ENCODE measurements at places on chromosomes 4 and X.
A peak's percentile ranks its signal among the peaks of the same experiment; 100 is the strongest.

DNA sequence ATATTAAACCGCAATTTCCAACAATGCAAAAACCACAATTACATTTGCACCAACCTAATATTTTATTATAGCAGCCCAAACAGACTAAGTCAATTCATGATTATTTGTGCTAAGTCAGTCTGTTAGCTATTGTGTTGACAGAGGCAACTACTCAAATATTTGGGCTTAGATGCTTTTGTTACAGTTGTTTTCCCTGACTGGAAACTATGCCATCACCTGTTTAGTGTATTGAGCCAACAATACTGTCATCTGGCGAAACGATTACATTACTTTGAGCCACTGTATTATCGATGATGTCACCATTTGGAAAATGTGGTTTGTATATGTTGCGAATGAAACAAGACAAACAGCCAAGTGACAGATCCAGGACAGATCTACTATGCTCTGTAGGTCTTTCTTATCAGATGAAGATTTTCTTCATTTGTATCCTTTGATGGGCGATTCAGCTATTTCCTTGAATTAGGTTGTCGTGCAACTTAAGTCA is 38.7 kb upstream of the INTS6L start:
- DNase-seq: no peak

DNA sequence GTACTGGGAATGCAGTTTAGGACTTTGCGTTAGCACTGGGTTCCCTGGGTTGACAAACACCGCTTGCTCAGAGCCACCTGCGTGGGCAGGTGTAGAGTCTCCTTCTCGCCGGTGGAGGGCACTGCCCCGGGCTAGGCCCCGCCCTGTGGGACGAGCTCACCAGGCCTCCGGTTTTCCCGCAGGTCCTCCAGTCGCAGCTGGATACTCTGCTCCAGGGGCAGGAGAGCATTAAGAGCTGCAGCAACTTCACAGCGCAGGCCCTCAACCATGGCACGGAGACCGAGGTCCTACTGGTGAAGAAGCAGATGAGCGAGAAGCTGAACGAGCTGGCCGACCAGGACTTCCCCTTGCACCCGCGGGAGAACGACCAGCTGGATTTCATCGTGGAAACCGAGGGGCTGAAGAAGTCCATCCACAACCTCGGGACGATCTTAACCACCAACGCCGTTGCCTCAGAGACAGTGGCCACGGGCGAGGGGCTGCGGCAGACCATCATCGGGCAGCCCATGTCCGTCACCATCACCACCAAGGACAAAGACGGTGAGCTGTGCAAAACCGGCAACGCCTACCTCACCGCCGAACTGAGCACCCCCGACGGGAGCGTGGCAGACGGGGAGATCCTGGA is 49.2 kb upstream of the MND1 start:
- DNase-seq: no peak

DNA sequence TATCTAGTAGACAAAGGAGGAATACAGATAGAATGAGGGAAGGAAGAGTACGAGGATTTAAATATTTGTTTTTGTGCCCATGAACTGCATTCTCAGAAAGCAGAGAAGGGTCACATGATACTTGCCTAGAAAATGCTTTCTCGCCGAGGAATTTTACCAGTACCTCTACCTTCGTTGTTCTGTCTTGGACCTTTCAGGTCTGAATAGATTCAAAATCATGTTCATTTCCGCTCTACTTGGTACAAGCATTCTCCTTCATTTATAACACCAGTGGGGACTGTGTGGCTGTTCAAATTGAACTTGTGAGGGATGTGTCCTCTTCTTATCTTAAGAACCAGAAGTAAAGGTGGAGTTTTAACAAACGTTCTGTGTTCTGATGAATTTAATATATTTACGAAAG is 1.9 kb downstream of the USP38 start:
- DNase-seq: peak; percentile 10

DNA sequence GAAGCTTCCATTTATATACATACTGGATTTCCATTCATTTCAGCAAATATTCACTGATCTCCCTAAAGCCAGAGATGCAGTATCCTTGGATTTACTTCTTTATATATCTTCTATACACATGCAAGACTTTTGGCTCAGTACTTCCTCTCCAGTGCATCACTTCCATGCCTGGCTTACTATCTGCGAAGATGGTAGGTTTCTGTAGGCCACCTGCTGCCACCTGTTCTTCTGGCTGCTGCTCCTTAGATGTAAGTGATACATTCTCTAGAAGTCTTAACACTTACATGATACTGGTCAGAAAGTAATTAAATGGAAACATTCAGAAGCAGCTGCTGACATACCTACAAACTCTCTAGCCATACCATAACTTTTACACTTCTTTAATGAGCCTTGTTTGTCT is 48.9 kb downstream of the TBC1D9 start:
- no peak for DNase-seq

GRCh38 chr4:153577053-153577452 is 107.0 kb upstream of the TLR2 start:
- DNase-seq: no peak

GRCh38 chrX:23482561-23482960 is 147.9 kb downstream of the PTCHD1 start:
- DNase-seq: no peak

DNA sequence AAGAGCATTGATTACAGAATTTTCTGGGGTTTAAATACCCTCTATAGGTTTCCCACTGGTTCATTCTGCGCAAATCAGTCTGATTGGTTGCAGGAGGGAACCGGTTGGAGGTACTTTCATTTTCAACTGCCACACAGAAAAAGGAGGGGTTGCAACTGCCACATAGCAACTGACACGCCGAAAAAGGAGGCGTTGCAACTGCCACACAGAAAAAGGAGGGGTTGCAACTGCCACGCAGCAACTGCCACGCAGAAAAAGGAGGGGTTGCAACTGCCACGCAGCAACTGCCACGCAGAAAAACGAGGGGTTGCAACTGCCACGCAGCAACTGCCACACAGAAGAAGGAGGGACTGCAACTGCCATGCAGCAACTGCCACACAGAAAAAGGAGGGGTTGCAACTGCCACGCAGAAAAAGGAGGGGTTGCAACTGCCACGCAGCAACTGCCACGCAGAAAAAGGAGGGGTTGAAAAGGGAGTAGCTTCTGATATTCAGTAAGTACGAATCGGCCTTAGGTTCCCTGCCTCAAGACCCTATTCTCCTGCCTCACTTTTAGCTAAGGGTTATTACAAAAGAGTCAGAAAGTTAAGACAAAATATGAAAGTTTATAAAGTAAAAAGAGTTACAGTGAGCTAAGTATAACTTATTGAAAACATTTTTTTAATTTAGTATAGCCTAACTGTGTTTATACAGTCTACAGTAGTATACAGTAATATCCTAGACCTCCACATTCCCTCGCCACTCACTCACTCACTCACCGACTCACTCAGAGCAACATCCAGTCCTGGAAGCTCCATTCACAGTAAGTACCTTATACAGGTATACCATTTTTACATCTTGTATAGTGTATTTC is 431.8 kb downstream of the KCTD8 start:
- no peak for DNase-seq

GRCh38 chr4:148376151-148376550 is 66.1 kb downstream of the NR3C2 start:
- DNase-seq: peak; percentile 58

GRCh38 chrX:105191878-105192277 is 28.6 kb downstream of the TEX13A start:
- no peak for DNase-seq

DNA sequence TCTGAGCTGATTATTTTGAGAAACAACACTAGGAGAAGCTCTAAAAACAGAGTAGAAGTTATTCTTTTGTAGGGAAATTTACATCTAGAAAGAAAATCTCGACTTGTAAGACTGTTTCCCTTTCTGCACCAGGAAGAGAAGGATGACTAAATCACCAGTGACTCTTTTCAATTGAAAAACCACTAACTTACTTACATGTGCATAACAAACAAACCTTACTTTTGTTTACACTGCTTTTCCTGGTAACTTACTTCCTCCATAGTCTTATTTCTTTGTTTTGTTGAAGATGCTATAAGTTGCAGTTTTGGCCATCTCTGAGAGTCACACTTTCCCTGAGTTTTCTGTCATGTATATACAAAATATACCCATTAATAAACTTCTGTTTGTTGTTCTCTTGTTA is 293.6 kb upstream of the FAT4 start:
- DNase-seq: no peak
